Activated effector memory CD4-positive, alpha-beta T cell treated with anti-CD3 and anti-CD28 coated beads, Interleukin-2, amount 50 U/mL, for 16 hours (primary cell): ENCODE measurements at places on chromosomes 13 and 19.

DNA sequence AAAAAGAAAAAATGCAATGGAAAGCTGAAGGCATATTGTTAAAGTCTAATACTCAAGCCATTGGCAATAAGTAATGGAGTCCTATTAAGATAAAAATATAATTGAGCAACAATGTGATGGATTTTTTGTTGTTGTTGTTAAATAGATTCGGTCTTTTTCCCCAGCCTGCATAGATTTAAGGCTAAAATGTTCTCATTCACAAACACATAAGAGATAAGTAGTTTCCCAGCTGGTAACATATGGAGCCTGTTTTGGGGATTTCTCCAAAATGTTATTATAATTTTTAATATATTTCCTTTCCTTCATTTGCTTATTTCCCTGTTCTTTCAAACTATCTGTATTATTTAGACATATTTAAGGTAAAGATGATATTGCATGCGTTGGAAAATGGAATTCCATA lies 1149.1 kb upstream of the PRR20A start:
- no peak for DNase-seq

DNA sequence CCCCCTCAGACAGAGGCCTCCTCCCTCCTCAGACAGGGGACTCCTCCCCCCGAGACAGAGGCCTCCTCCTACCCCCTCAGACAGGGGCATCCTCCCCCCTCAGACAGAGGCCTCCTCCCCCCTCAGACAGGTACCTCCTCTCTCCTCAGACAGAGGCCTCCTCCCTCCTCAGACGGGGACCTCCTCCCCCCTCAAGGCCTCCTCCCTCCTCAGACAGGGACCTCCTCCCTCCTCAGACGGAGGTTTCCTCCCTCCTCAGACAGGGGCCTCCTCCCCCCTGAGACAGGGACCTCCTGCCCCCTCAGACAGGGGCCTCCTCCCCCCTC lies 13.9 kb downstream of the C3 start:
- DNase-seq: no peak

DNA sequence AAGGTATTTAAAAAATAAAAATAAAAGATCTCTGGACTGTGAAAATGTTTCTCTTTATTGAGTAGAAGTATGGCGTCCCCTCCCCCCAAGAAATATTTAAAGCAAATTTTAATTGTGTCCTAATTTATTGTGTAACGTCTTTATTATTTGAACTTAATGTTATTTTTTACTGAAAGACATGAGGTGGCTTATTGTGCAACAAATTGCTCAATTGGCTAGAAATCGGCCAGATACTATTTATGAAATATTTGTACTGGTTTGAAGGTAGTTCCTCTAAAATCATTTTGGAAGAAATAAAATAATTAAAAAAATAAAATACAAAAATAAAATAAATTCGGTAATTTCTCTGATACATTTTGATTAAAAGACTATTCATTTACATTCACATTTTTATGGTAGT lies 162.3 kb downstream of the DACH1 start:
- no peak for DNase-seq

DNA sequence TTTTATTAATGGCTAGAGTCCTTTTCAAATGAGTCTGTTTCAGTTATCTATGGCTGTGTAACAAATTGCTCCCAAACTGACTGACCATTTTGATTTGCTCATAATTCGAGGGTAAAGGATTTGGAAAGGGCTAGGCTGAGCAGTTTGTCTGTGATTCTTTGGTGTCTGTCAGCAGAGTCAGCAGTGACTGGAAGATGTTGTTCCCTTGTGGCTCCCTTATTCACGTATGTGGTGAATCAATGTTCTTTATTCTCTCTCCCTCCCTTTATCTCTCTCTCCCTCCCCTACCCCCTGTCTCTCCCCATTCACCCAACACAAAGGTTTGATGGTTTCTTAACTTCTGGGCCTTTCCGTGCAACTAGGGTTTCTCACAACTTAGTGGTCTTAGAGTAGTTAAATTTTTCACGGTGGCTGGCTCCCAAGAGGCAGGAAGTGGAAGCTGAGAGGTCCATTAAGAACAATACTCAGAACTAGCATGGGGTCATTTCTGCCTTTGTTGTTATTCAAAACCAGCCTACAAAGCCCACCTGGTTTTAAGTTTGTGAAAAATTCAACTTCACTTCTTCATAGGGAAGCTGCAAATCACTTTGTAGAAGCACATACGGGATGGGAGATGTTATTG lies 772.5 kb upstream of the SLITRK1 start:
- DNase-seq: no peak

DNA sequence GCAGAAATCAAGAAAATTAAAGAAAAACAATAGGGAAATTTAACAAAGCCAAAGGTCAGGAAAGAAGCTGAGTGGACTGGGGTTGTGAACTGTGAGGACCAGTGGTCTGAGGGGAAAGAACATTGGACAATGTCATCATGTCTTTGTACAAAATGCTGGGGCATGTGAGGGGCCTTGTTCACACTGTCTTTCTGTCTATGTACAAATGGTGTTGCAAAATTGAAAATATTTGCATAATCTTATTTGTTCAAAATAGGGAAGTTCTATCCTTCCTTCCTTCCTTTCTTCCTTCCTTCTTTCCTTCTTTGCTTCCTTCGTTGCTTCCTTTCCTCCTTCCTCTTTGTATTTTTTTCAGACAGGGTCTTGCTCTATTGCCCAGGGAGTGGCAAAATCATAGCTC lies 79.2 kb upstream of the SCEL start:
- no peak for DNase-seq

DNA sequence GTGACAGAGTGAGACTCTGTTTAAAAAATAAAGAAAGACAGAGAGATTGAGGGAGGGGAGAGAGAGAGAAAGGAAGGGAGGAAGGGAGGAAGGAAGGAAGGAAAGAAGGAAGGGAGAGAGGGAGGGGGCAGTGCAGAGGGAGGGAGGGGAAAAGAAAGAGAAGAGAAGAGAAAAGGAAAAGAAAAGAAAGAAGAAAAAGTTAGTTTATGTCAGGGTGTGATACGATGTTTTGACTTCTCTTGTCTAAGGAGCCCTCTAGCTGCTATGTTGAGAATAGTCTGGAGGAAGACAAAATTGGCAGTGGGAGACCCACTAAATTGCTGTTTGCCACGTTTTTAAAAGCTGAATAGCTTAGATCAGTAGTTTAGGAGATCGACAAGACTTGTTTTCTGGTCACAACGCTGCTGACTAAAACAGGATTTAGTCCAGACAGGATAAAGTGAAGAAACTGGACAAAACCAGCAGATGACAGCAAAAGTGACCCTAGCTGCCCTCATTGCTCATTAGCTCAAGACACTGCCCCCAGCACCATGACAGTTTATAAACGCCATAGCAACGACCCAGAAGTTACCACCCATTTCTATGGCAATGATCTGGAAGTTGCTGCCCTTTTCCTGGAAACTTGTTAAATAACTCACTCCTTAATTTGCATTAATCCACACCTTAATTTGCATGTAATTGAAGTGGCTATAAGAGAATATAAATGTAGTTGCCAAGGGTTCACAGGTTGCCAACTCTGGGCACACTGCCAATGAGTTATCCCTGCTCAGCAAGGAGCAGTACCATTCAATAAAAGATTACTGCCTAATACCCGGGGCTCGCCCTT lies 11.1 kb downstream of the TEX101 start:
- no peak for DNase-seq

GRCh38 chr13:28636069-28636468 lies 22.9 kb upstream of the POMP start:
- no peak for DNase-seq

DNA sequence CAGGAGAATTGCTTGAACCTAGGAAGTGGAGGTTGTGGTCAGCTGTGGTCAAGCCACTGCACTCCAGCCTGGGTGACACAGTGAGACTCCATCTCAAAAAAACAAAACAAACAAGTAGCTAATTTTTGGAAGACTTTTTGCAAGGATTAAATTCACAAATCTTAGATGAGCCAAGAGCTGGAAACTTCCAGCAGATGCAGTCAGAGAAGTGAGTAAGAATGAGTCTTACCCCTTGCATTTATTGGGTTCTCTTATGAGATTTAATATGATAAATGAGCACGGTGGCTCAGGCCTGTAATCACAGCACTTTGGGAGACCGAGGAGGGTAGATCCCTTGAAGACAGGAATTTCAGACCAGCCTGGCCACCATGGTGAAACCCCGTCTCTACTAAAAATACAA lies 44.9 kb upstream of the NBEA start:
- DNase-seq: no peak

DNA sequence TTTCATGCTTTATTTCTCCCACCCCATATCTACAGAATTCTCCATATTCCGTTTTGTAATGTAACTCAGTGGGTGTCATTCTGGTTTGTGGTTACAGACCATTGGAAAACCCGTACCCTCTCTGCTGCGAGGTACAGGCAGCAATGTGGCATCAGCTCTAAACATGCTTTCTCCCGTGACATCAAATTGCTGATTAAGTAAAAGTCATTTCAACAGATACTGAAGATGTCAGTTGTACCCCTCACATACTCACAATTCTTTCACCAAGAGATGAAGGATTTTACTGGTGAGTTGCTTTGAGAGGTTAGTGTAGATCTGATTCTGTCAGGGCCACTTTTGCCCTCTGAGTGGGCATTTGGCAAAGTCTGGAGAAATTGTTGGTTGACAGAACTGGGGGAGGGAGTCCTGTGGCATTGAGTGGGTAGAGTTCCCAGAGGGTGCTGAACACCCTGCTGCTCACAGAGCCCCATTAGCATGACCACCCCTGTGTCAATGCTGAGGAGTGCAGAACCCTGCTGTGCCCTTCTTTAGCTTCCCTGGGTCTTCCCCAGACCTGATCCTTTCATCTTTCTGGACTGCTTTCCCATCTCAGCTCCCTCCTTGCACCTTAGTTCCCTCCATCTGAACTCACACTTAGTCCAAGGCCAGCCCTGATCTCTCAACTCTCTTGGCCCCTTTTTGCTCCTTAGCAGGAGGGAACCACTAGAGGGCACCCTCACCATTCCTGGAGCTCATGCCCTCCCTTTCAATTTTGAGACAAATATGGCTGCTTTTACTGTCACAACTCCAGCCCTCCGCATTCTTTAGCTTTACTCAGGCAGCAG lies 39.9 kb upstream of the CEACAM8 start:
- DNase-seq: peak; percentile 74

DNA sequence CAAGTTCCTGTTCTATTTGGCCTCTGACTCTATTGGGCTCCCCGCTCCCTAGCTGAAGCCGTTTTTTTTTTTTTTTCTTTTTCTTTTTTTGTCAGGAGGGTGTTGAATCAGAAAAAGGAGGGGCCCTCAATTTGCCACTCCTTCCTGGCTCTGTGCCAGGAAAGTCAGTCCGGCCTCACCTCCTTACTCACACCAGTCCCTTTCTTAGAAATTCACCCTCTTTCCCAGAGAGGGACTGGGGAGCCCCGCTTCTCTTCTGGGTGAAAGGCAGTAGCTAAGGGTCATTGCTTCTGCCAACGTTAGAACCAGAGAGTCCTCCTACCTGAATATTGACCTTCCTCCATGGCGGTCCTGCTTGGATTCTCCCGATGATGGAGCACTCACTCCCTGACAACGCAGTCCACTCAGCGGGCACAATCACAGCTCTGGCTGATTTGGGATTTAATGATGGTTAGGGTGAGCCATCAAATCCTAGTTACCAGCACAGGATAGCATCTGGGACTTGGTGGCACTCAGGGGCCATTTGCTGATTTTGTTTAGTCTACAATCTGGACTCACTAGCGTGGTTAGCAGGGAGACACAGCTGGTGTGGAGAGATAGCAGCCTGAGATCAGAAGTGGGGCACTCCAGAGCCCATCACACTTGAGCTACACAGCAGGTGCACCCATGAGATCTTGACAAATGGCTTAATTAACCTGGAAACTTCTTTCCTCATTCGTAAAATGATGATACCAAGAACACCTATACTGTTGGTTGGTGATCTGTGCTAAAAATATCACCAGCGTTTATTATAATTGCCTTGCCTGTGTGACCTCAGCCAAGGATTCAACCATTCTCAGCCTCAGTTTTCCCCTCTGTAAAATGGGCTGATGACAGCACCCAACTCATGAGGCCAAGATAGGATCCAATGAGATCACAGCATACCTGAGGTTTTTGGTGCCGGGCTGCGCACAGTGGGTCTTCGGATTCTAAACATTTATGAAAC lies 2.2 kb downstream of the FCER2 start:
- DNase-seq: no peak

- DNase-seq: no peak
Observed at GRCh38 chr19:41324231-41324702, 14.3 kb downstream of the CCDC97 start.

DNA sequence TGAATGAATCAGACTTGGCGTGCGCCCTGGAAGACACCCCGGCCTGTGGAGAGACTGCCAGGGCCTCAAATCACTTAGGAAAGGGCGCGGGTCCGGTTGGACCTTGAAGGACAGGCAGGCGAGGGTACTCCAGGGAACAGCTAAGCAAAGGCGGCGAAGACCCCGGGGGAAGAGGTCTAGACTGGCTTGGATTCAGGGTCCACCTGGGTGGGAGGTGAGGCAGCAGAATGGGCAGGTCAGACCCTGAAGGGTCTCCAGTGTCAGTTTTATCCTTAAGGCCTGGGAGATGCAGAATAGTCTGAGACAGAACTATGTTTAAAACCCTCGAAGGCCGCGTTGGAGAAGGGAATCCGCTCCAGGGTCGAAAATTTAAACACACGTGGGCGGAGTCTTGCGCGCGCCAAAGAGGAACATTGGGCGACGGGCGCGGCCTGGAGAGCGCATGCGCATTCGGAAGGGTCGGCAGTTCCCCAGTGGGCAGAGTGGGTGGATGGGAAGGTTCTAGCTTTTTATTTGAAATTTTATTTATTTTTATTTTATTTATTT lies 567 bp upstream of the SMG9 start:
- DNase-seq: peak; percentile 93

DNA sequence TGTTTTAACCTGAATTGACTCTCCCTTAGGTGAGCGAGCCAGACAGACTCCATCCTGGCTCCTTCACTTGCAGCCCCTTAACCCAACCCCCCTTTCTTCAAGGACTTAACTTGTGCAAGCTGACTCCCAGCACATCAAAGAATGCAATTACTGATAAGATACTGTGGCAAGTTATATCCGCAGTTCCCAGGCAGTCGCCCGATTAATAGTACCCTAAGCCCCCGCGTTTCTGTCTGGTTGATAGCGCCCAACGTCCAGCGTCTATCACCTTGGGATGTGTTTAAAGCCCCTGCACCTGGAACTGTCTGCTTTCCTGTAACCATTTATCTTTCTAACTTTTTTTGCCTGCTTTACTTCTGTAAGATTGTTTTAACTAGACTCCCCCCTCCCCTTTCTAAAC lies 6.2 kb downstream of the HSD17B14 start:
- no peak for DNase-seq

DNA sequence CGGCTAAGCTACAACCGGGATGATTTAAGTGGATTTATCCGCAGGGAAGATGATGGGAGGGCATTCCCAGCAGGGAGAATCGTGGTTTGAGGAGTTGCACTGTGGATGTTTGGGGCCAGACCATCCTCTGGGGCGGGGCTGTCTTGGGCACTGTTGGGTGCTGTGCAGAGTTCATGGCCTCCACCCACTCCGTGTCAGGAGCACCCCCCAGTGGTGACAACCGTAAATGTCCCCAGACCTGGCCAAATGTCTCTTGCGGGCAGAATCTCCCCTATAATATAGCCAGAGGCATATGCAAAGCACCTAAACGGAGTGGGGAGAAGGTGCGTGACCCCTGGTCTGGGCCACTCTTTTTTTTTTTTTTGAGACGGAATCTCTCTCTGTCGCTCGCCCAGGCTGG lies 40.2 kb downstream of the SMIM24 start:
- DNase-seq: peak; percentile 84
